GM18507 (cell line): ENCODE measurements at places on chromosomes 6 and 20.

GRCh38 chr20:432208-432607 lies 24.1 kb downstream of the RBCK1 start:
- DNase-seq, result no peak

- no peak for DNase-seq
Measured at GRCh38 chr20:64058536-64058935, 4.5 kb upstream of the TCEA2 start.

GRCh38 chr6:100381111-100381510 lies 83.6 kb downstream of the SIM1 start:
- DNase-seq, result no peak

DNA sequence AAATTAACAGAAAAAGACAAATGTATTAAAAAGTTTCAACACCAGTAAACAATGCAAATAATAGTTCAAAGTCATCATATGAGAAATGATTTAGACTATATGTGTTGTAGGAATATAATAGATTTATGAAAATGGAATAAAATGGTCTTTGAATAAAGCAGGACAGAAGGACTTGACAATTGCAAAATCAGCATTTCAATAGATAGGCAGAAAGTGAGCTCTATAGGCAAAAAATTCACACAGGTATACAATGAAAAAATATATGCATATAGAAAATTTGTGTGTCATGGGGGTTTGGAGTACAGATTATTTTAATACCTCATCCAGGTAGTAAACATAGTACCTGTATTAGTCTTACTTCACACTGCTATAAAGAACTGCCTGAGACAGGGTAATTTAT lies 571.1 kb upstream of the EYS start:
- DNase-seq, result no peak

DNA sequence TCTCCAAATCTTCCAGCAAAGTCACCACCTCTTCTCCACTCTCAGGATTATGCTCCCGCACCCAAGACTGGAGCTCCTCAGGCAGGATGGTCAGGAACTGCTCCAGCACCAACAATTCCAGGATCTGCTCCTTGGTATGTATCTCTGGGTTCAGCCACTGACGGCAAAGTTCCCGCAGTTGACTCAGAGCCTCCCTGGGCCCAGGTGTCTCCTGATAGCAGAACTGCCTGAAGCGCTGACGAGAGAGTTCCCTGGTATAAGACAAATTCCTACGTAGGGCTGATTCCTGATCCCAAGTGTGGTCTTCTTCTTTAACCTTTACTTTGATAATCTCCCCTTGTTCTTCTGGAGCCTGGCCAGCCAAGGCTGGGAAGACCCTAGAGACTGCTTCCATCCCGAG lies 60.6 kb downstream of the GPX5 start:
- no peak for DNase-seq

GRCh38 chr20:23608251-23608846 lies 2.6 kb upstream of the CST9 start:
- DNase-seq, result no peak

- DNase-seq, result no peak
Measured at GRCh38 chr6:130852844-130853554, 25.8 kb downstream of the SMLR1 start.

DNA sequence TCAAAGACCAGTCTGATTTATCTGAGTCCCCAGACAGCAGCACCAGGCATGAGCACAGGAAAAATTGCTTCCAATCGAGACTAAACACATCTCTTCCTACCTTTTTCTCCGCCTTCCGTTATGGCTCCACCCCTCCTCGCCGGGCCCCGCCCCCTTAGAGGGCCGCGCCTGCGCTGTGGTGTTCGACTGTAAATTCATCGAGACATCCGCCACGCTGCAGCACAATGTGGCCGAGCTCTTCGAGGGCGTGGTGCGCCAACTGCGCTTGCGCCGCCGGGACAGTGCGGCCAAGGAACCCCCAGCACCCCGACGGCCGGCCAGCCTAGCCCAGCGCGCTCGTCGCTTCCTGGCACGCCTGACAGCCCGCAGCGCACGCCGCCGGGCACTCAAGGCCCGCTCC lies 8.9 kb downstream of the REM1 start:
- no peak for DNase-seq

DNA sequence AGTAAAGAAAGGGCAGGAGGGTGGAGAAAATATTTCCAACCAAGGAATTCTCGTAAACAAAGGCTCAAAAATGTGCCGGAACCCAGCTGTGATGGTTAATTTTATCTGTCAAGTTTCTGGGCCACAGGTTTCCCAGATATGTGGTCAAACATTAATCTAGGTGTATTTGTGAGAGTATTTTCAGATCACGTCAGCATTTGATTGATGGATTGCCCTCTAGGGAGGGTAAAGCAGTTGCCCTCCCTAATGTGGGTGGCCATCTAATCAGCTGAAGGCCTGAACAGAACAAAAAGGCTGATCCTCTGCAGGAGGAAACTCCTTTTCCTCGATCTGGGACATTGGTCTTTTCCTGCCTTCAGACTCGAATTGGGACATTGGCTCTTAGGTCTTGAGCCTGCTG lies 298.7 kb upstream of the TCF21 start:
- DNase-seq, result no peak

DNA sequence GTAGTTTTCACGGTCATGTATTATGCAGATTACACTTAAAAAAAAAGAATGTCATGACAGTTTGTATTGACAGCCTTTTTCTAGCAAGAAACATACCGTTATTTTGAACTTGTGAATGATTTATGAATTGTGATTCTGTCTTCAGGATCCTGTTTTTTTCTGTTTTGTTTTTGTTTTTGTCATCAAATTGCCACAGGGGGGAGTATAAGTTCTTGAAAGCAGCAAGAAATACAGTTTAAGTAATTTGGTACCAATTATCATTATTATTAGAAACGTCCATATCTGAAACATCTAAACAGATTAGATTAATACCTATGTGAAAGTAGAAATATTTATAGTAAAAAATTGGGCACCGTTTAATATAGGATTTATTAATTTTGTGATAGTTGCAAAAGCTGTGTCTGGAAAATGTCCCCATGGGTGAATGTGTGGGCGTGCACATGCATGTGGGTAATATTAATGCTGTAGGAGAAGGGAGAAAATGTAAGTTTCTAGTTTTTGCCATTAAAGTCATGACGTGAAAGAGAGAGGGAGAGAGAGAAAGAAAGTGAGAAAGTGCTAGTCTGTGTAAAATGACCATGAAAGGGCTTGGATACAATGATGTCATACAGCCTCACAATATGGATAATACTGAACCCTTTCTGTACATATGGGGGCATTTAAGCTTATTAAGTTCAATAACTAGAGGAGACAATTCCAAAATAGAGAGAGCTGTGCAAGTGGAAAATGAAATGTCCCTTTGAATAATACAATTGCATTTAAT lies 9.4 kb upstream of the CCN2 start:
- no peak for DNase-seq

GRCh38 chr6:26205625-26206574 lies 118.7 kb downstream of the HFE start:
- no peak for DNase-seq

GRCh38 chr20:6685181-6685582 lies 82.3 kb upstream of the BMP2 start:
- DNase-seq, result no peak

DNA sequence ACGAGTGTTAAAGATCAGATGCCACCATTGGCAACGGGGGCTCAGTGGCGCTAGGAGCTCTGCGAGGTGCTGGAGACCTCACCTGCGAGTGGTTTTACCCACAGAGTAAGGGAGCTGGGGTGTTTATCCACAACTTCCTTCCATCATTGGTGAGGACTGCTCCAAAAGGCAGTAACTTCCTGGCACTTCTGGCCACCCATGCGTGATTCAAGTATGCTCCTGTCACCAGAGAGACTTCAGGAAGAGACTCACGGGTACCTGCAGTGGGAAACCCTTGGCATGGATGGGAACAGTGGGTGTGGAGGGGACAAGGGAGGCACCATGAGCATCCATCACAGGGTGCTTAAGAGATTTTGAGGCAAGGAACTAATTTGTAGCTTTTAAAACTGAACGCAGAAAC lies 53.2 kb downstream of the RIN2 start:
- DNase-seq, result no peak

DNA sequence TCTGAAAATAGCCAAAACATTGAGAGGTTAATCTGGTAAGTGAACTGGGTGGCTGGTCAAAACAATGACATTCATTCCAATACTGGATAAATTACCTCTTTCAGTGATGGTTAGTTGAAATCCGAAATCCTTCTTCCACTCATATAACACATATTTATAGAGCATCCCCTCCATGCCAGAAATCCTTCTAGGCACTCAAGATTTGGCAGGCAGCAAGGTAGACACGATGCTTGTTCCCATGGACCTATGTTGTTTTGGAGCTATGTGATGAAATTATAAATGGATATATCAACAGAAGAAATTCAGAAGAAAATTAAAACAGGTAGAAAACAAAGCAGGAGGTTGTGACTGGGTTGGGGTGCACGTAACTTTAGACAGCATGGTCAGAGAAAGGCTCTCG lies 26.3 kb upstream of the SNRPB2 start:
- DNase-seq, result no peak

GRCh38 chr6:144215402-144215931 lies 65.2 kb downstream of the STX11 start:
- DNase-seq, result no peak
